ENCODE measurements at places on chromosomes 7 and 10.

GRCh38 chr7:24836084-24836483 is 78.8 kb upstream of the GSDME start:
- no peak for DNase-seq

- DNase-seq, result no peak
Observed at GRCh38 chr7:112134039-112134438, 72.2 kb downstream of the DOCK4 start.

GRCh38 chr7:9189703-9190102 is 756.3 kb downstream of the NXPH1 start:
- no peak for DNase-seq

DNA sequence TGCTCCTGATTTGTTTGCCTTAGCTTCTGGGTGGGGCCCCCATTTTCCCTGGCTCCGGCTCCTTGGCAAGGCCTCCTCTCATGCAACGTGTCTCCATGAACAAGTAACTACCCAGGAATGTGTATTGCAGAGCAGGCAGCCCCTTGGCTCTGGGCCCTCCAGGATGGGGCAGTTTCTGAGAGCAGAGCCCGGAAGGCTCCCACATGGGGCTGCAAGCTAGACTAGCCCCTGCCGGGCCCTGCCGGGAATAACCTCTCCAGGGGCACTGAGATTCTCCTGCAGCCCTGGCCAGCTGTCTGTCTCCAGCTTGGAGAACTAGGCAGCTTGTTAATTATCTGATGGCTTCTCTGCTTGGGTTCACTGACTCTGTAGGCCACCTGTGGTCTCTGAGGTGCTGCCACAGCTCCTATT is 184.0 kb upstream of the INHBA start:
- no peak for DNase-seq

DNA sequence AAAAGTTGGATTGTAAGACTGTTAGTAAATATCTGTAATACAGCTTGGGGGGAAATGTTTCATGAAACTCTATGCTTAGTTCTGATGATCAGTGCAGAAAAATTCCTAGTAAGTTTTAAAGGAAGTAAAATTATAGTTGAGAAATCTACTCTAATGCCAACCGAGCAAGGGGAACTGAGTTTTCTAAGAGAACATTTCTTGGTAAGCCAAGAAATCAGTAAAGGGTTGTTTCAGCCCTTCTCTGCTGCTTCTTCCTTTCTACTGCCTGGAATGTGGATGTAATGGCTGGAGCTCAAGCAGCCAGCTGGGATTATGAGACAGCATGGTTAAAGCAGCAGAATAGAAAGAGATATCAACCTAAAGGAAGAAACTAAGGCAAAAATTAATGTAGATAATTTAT is 15.9 kb upstream of the AKR1B1 start:
- no peak for DNase-seq

DNA sequence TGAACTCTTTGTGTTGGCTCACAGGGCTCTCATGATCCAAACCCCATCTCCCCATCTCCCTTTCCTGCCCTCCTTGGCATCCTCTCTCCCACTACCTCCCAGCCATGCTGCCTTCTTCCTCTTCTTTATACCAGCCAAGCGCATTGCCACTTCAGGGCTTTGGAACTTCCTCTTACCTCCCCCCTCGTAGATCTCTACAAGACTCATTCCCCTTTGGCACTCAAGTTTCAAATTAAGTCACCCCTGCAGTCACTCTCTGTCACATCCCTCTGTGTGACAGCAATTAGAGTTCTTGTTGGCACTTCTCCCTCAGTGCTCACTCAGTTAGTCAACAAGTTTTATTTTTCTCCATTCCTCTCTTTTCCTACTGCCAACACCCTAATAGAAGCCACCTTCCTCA is 20.8 kb upstream of the NRP1 start:
- no peak for DNase-seq

GRCh38 chr10:102586858-102587257 is 57.4 kb upstream of the TRIM8 start:
- no peak for DNase-seq

- no peak for DNase-seq
Observed at GRCh38 chr7:38229884-38230642, 43.4 kb downstream of the TARP start.

DNA sequence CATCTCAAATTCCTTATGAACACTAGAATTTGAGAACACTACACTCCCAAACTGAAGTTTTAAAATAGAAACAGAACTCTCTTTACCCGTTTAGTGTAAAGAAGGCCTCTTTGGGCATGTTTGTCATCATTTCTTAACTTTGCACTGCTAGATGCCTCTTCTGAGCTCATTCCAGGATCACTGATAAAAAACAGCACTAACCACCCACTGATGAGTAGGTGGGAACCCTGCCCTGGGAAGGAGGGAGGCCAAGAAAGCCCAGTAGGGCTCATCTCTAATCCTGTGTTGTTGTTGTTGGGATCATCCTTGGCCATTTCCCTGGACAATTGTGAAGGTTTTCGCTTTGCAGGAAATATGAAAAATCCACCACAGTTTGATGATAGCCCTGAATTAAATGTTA is 68.2 kb downstream of the CUBN start:
- no peak for DNase-seq

- DNase-seq, result no peak
Observed at GRCh38 chr7:15334536-15335263, 227.1 kb downstream of the AGMO start.

GRCh38 chr10:29926693-29927048 is 132.7 kb downstream of the JCAD start:
- DNase-seq, result no peak

- DNase-seq, result no peak
Observed at GRCh38 chr10:6174201-6174874, 28.4 kb upstream of the PFKFB3 start.

- DNase-seq, result no peak
Observed at GRCh38 chr10:51629934-51630639, 69.3 kb downstream of the CSTF2T start.

- DNase-seq, result peak; percentile 20
Observed at GRCh38 chr7:44240983-44241510, 40.3 kb downstream of the YKT6 start.

DNA sequence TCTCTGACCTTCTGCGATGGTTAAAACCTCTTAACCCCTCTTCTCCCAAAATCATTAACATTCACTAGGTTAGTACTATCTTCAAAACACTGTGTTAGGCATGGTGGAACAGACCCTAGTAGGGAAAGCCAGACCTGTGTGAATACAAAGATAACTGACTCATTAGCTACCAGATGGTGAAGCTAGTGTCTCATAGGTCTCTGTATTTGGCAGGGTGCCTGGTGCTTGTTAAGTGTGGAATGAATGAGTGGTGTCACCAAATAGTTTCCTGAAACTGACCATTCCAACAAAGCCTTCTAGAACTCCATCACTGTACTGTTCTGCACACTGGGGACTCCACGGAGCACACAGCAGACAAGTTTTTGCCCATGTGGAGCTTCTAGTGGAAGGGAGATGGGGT is 27.7 kb upstream of the TM9SF3 start:
- DNase-seq, result no peak

DNA sequence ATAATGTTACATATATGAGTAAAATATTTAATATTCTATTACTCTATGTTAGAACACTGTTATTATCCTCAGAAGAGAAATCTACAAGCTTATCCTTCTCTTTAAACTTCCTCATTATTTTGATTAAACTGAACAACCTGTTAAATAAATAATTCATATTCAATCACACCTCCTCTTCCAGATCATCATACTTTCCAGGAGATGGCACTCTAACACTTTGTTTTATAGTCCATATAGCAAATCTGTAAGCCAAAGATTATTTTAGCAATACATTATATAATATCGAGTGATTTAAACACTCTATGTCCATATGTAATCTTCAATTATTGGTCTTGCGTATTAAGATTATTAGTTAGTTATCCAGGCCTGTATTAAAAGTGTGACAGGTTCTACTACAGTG is 694.1 kb downstream of the ANKRD7 start:
- DNase-seq, result no peak

DNA sequence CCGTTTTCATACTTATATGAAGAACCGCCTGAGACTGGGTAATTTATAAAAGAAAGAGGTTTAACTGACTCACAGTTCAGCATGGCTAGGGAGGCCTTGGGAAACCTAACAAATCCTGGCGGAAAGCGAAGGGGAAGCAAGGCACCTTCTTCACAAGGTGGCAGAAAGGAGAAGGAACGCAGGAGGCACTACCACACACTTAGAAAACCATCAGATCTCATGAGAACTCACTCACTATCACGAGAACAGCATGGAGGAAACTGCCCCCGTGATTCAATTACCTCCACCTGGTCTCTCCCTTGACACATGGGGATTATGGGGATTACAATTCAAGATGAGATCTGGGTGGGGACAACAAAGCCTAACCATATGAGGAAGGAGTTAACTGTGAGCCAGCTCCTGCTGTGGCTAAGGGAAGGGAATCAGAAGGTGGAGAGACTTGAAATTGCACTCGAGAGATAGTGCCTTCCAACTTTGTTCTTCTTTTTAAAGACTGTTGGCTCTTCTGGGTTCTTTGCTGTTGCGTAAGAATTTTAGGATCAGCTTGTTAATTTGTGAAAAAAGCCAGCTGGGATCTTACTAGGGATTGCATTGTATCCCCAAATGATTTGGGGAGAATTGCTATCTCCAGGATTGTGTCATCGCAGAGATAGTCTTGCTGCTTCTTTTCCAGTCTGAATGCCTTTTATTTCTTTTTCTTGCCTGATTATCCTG is 21.0 kb downstream of the OPTN start:
- DNase-seq, result no peak

- no peak for DNase-seq
Observed at GRCh38 chr10:131681656-131682055, 219.2 kb upstream of the PPP2R2D start.

DNA sequence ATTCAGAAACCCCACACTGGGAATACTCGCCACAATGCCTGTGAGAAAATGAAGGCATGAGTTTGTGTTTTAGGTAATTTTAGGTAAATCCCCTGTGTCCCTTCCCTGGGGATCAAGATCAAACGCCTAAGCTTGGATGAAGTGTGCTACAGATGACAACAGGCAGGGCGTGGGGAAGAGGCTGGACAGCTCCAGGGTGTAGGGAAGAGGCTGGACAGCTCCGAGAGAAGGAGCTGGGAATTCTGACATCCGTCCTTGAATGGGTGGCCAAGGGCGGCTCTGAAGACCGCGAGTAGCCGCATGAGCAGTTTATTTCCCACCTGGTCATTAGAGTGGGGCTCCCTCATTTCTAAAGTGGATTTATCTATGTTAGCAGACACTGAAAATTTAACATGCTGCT is 109.7 kb downstream of the RAMP3 start:
- DNase-seq, result no peak

DNA sequence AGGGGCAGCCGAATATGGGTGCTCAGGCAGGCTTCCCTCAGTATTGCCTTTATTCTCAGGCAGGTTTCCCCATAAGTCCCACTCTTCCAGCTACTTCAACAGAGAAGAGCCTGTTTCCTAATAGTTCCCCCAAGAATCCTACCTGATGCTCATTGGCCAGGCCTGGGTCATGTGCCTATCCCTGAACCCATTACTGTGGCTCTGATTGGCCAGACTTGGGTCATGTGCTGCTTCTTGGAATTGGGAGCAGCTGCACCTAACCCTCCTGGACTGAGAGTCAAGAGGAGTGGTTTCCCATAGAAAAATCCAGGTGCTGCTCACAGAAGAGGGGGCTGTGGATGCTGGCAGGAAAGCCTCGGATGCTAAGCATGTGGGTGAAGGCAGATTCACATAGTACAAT is 21.7 kb downstream of the OPALIN start:
- DNase-seq, result no peak

- no peak for DNase-seq
Observed at GRCh38 chr10:1731592-1731991, 5.7 kb downstream of the ADARB2 start.

- no peak for DNase-seq
Observed at GRCh38 chr7:303425-303824, 13.5 kb downstream of the FOXL3 start.

DNA sequence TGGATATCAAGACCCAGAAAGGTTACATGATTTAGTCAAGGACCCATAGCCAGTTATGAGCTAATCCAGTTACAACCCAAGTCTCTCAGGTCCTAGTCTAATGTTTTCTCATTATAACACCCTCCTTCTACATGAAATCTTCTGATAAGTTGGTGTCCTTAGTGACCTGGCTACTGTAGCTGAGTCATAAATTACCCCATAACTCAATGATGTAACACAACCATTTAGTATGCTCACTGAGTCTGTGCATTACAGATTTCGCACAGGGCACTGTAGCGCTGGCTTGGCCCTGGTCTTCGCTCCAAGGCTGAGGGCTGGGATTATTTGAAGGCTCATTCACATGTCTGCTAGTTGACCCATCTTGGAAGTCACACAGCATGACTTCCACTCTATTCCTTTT is 36.0 kb upstream of the GLCCI1 start:
- no peak for DNase-seq

GRCh38 chr7:68622500-68622899 is 975.8 kb upstream of the AUTS2 start:
- DNase-seq, result no peak

DNA sequence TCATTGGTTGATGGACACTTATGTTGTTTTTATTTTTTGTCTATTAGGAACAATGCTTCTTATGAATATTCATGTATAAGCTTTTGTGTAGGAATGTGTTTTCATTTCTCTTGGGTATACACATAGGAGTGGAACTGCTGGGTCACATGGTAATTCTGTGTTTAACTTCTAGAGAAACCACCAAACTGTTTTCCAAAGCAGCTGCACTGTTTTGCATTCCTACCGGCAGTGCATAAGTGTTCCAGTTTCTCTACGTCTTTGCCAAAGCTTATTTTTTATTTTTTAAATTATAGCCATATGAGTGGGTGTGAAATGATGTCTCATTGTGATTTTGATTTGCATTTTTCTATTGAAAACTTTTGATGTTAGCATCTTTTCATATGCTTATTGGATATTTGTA is 51.3 kb downstream of the ADK start:
- no peak for DNase-seq

GRCh38 chr7:111528331-111528730 is 34.0 kb downstream of the IMMP2L start:
- DNase-seq, result no peak

DNA sequence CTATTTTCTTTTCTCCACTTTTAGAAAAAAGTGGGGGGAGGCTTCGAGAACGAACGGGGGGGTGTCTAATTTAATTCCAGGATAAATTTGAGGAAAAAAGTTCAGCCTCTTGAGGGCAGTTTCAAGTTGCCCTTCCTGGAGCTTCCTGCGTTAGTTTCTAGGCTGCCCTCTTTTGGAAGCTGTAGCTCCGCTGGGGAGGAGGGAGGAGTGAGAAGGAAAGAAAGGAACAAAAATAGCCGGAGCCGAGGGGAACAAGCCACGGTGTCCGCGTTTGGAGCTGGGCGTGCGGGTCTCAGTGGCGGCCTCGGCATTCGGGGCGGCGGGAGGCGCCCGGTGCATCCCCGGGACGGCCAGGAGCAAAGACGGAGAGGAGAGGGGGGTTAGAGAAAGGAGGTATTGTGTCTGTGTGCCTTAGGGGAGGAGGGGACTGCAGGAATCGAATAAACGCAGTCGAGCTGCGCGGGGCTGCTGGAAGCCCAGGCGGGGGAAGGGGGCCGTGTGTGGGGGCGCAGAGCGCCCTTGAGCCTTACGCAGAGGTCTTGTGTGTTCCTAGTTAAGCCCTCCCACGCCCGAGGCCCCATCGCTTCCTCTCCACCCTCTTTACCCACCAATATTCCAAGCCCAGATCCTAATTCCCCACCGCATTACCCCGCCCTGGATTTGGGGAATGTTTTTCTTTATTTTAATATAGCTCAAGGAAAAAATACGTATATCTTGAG is 2.0 kb upstream of the TNRC18 start:
- DNase-seq, result no peak

GRCh38 chr7:153389261-153389660 is 629.7 kb downstream of the ACTR3B start:
- no peak for DNase-seq

GRCh38 chr7:45647967-45648670 is 74.0 kb downstream of the ADCY1 start:
- DNase-seq, result no peak

GRCh38 chr7:50781381-50782293 is 1.1 kb downstream of the GRB10 start:
- DNase-seq, result no peak
